C1 segment of cervical spinal cord (tissue), 14 donors: ENCODE measurements at places on chromosomes 5 and 9.

- no peak for DNase-seq
These were observed 20.5 kb upstream of the HEXB start for GRCh38 chr5:74664551-74664950.

DNA sequence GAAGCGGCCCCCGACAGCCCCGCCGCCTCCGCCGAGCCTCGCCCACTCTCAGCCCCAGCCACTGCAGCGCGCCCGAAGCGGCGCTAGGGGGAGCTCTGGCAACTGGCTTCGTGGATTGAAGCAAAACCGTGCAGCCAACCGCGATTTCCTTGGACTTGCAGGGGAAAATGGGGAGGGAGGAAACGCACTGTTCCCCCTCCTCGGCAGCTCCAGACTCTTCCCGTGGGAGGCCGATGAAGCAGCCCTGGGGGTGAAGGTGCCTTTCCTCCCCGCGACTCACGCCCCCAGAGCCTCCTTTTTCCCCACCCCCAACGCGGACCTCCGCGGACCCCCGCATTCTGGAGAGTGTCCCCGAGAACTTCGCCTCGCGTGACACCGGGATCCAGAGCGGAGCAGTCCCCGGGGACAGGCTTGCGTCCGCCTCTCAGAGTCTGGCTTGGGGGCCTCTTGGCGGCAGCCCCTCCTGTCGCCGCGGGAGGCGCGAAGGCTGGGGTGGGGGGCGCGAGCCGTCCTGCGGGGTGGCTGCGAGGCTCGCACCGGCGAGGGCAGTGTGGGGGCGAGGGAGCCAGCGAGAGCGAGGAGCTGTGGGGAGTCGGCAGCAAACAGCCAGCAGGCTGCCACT, 3.8 kb downstream of the IER5L start:
- DNase-seq = peak; percentile 80

GRCh38 chr9:109139851-109140250, 20.1 kb upstream of the TMEM245 start:
- no peak for DNase-seq

- DNase-seq = no peak
These were observed 342.7 kb upstream of the RIOK2 start for GRCh38 chr5:97525780-97526179.

DNA sequence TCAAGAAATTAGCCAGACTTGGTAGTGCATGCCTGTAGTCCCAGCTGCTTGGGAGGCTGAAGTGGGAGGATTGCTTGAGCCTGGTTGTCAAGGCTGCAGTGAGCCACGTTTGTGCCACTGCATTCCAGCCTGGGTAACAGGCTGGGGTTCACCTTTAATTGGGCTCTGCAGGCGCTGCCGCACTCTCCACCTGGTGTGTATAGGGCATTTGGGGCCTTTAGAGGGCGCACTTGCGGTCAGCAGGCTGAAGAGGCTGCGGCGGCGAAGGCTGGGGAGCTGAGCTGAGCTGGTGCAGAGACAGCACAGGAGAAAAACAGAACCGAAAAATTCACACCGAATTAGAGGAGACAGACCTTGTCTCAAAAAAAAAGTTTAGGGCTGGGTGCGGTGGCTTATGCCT, 31.2 kb downstream of the CDK7 start:
- DNase-seq = no peak

DNA sequence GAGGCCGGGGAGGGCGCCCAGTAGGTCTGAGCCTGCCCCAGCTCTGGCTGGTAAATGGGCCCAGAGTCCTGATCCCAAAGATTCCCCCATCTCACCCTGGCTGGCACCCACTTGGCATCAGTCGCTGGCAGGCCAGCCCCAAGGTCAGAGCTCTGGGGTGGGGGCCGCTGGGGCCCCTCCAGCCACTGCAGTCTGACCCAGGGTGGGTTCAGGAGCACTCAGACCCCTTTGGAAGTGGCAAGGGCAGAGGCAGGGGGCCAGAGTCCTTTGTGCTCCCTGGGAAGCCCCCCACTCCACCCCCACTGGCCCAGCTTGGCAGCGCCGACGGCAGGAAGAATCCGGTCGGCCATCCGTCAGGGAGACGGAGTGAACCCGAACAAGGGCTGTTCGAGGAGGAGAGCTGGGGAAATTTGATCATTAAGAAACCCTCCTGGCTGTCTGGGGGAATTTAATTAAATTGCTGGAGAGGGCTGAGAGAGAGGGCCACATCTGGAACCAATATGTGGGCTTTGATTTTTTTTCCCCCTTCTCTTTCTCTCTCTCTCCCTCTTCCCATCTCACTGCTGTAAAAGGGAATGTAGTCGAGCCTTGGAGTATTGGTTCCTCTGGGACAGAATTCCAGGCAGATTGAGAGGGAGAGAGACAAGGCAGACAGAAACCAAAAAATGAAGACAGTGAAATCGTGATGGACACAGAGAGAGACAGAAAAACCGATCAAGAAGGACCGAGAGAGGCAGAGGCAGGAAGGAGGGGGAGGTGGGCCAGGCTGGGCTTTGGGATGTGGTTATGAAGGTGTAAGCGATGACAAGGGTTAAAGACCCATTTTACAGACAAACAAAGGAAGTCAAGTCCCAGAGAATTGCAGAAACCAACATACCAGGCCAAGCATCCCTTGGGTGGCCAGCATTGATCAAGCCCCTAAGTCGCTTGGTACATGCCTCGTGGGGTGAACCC, 8.1 kb upstream of the ASB6 start:
- DNase-seq = no peak

- no peak for DNase-seq
These were observed 439.0 kb upstream of the PTGER4 start for GRCh38 chr5:40240671-40241070.

DNA sequence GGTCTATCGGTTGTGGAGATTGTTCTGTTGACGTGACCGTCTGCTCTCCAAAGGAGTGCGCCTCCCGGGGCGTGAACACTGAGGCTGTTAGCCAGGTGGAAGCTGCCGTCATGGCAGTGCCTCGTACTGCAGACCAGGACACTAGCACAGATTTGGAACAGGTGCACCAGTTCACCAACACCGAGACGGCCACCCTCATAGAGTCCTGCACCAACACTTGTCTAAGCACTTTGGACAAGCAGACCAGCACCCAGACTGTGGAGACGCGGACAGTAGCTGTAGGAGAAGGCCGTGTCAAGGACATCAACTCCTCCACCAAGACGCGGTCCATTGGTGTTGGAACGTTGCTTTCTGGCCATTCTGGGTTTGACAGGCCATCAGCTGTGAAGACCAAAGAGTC, 128.9 kb upstream of the DMRT1 start:
- no peak for DNase-seq

DNA sequence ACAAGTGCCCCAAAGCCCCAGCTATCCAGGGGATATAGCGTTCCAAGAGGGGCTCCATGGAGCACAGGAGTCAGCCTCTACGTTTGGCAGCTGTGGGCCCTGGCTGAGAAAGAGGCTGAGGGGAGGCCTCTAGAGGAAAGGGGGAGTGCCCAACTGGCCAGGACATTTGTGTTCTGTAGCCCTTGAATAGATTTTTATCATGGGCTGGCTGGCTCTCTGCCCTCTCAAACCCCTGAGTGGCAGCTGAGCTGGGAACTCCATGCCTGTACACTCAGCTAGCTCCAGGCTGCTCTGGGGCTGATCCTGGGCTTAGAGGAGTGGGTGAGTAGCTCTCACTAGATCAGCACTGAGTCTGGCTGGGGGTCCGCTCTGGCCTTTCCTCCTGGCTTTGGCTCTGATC, 285.0 kb downstream of the ZSWIM6 start:
- DNase-seq = no peak

GRCh38 chr9:135896205-135896604, 11.1 kb downstream of the CAMSAP1 start:
- DNase-seq = no peak

DNA sequence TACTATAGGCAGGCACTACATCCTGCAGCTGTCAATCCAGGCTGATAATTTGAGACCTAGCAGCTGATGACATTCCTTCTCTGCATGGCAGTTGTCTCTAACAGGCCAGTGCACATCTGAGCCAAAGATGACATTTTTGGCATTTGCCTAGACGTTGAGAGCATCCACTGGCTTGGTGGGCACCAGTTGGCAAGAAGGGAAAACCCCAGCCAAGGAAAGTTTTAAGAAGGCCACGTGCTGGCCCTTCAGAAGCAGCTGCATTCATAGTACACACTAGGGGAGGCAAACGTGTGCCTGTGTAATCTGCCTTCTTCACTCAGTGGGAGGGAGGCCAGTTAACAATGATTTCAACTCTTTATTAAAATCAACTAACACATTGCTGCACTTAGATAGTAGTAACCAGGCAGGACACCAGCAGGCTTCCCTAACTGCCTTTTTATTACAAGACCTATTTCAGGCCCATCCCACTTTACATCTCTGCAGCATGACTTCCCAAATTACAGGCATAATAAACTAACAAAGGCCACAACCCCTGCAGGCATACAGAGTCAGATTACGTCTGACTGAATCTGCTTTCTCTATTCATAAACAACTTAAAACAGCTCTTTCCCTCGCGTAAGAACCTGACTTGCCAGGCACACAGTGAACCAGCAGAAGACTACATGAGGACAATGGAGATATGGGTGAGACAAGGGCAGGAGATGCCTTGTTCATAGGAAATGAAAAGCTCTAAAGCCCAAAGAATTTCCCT, 576.3 kb downstream of the PDE4D start:
- no peak for DNase-seq

DNA sequence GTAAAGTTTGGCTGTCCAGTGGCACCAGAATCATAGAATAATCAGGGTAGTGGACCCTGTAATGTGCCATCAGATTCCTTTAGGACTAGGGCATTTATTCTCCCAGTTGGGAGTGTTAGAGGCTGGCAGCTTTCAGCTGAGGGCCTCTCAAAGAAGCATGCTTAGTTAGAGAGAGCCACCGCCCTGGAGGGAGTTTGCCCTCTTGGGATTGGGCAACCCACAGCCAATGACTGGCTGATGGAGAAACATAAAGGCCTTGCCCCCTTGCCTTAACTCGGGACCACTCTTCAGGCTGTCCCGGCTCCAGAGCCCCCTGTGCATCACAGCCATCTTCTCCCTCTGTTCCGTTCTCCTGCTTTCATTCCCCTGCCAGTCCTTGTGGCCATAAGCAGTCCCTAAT, 20.5 kb upstream of the IFNK start:
- peak; percentile 19 for DNase-seq

DNA sequence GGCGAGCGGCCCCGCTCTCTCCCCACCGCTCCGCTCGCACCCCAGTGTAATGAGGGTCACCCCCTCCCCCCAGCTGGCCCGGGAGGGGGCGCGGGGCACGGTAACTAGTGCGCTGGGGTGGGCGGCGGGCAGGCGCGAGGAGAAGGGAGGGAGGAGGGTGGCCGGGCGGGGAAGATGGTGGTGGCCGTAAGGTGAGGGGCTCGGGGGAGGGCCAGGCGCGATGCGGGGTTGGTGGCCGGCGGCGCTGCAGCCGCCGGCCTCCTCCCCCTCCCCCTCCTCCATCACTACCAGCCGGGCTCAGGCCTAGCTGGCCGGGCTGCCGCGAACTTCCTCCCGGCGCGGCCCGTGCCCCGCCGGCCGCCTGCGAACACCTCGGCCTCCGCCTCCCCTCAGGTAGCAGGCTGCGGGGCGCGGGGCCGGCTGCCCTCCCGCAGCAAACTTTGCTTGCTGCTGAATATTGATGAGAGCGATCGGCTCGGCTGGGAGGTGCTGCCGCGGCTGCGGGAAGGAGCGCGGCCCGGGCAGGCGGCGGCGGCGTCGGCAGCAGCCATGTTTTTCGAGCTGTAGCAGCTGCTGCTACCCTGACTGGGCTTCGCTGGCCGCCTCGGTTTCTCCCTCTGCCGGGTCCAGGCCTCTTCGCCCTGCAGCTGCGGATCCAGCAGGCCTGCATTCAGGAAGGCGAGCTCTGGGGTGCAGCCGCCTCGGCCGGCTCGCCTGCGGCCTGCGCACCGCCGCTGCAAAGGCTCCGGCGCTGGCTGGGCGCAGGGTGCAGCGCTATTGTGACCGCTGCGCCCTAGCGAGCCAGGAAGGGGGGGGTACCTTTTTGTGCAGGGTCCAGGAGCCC, 502 bp downstream of the NSD1 start:
- DNase-seq = no peak

- DNase-seq = no peak
These were observed 193.0 kb downstream of the ERCC6L2 start for GRCh38 chr9:96068511-96068910.

- no peak for DNase-seq
These were observed 8.2 kb upstream of the TOR4A start for GRCh38 chr9:137269231-137269772.

DNA sequence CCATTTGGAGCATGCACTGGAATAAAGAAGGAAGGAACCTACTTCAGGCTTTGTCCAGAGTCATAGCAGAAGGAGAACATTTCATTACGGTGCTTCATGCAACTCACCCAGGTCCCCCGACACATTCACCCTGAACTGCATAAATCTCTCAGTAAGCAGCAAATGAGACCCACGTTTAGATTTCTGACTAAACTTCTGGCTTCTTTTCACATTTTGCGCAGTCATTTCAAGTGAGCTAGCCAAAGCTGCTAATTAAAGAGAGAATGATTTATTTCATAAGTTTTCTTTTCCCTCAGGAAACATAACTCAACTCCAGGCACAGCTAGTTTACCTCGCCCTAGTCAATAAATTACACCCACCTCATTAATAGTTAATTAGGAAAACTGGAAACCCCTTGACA, 88.6 kb upstream of the GAS1 start:
- no peak for DNase-seq

GRCh38 chr5:5353681-5354080, 68.8 kb upstream of the ICE1 start:
- no peak for DNase-seq

- DNase-seq = no peak
These were observed 11.9 kb upstream of the C5orf46 start for GRCh38 chr5:147918101-147918685.

GRCh38 chr5:127290946-127291693, 524 bp downstream of the MEGF10 start:
- DNase-seq = no peak

GRCh38 chr9:127021664-127022363, 100.6 kb downstream of the ANGPTL2 start:
- DNase-seq = peak; percentile 76

- DNase-seq = no peak
These were observed 6.9 kb upstream of the WDR5 start for GRCh38 chr9:134128727-134129679.

DNA sequence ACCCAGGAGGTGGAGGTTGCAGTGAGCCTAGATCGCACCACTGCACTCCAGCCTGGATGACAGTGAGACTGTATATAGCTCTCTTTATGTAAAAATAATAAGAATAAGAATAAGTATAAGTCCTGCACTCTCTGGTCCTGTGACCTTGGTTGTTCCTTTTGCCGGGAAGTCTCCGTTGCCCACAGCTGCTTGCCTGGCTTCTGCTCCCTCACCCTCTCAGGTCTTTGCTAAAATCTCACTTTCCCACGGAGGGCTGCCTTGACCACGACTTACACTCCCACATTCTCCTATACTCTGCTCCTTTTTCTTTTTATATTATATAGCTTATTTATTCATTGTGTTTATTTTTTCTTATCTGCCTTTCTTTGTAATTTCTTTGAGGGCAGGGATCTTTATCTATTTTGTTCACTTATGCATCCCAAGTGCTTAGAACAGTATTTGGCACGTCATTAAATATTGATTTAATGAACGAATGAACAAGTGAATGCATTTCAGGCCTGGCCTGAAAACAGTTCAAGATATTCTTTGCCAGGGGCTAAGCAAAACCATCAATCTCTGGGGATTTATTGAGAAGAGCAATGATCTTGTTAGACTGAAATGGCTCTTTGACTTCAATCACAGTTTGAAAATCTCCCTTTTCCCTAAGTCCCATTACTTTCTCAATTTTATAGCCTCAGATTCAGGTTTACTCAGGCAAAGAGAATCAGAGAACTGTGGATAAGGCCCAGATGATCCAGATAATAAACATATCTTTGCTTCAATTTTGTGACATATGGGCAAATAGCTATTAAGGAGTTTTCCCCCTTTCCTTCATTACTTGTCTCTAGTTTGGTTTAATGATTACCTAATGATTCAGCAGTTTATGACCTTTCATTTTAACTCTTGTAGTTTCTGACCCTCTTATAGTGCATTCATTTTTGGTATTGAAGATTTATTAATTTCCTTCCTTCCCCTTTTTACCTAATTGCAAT, 60.8 kb upstream of the TMC1 start:
- no peak for DNase-seq
